ENCODE measurements at places on chromosomes 12 and 14.

GRCh38 chr12:105485321-105485910 lies 154.9 kb downstream of the C12orf75 start:
- ATAC-seq, result peak; percentile 78

GRCh38 chr14:81385886-81386285 lies 14.2 kb downstream of the STON2 start:
- no peak for ATAC-seq

GRCh38 chr14:48690349-48690748 lies 895.8 kb downstream of the RPS29 start:
- no peak for ATAC-seq

DNA sequence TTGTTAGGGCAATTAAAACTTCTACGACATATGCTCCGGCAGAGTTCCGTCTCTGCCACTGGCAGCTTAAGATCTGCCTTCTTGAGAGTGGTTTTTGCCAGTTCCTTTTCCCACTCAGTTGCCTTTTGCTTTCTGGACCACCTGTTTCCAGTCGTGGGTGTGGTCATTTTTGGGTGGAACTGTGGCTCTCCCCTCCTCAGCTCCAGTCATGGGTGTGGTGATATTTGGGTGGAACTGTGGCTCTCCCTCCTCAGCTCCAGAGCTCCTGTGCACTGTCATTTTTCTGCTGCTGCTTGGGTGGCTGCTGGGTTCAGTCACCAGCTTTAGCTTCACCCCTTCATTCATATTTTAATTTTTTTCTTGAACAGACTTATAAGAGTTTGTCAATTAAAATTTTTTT lies 25.3 kb downstream of the WDR20 start:
- no peak for ATAC-seq

- ATAC-seq, result no peak
Measured at GRCh38 chr12:132642846-132643835, 24.6 kb downstream of the P2RX2 start.

- no peak for ATAC-seq
Measured at GRCh38 chr14:59247801-59248584, 59.5 kb downstream of the DAAM1 start.

GRCh38 chr12:6935371-6936193 lies 7.8 kb downstream of the ATN1 start:
- no peak for ATAC-seq

GRCh38 chr14:45290547-45290946 lies 37.5 kb upstream of the MIS18BP1 start:
- ATAC-seq, result no peak

GRCh38 chr12:50923361-50924130 lies 28.8 kb upstream of the HIGD1C start:
- no peak for ATAC-seq

DNA sequence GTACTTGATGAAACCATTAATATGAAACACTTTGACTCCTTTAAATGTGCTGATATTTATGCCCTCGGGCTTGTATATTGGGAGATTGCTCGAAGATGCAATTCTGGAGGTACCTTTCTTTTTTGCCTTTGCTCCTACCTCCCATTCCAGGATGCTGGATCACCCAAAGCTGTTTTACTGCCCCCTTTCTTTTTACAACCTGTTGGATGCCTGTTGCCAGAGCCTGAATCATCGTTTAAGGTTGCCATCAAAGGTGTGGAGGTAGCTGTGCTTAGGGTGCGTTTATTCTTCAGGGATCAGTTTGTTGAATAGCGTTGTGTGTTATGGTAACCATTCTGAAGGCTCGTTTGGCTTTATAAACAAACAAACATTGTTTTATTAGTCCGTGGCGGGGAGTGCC lies 19.9 kb upstream of the TAMALIN start:
- ATAC-seq, result no peak

GRCh38 chr14:55126932-55127459 lies 2.1 kb upstream of the LGALS3 start:
- no peak for ATAC-seq

DNA sequence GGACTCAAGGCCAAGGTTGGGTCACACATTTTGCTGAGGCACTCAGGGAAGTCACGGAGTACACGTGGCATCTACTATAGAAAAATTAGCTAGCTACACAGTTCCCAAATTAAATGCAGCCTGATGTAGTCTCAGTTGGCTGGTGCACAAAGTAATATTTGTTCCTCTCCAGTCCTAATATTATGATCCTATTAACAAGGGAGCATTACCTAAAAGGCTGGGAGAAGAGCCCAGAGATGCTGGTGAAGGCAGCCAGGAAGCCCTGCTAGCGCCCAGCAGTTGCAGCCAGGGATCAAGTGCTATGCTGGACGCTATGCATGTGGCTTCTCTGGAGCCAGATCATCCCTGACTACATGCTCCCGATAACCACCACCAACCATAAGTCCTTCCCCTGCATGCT lies 88.0 kb upstream of the GSC start:
- ATAC-seq, result no peak

DNA sequence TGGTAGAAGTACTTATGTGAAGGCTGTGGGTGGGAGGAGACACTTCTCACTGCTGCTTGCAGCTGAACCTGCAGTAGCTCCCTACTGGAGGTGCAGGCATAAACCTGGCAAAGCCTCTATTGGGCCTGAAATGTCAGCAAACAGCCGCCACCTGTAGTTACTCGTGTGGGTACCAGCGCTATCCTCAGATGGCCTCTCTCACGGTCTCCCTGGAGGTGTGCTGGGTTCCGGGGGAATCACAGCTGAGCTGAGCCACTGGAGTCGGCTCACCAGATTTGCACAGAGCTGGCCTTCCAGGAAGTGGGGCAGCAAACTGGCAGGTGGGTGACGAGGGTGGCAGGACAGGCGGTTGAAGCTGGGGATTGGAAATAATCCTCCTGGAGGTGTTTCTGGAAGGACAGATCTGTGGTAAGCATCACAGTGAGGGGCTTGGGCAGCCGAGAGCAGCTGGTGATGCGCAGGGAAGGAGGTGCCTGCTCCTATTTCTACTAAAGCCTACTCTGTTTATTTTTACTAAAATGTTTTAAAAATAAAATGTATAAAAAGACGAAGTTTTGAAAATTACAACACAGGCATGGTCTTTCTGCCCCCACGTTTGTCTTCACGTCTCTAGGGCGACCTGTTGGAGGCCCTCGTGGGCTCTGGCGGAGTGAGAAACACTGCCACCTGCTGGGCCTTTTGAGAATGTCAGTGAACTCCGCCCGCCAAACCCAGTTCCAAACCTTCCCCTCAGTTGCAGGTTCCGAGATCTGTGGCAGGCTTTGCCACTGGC lies 67.8 kb upstream of the PLEKHG3 start:
- peak; percentile 88 for ATAC-seq

GRCh38 chr12:113184098-113184899 lies 979 bp downstream of the DDX54 start:
- peak; percentile 64 for ATAC-seq

DNA sequence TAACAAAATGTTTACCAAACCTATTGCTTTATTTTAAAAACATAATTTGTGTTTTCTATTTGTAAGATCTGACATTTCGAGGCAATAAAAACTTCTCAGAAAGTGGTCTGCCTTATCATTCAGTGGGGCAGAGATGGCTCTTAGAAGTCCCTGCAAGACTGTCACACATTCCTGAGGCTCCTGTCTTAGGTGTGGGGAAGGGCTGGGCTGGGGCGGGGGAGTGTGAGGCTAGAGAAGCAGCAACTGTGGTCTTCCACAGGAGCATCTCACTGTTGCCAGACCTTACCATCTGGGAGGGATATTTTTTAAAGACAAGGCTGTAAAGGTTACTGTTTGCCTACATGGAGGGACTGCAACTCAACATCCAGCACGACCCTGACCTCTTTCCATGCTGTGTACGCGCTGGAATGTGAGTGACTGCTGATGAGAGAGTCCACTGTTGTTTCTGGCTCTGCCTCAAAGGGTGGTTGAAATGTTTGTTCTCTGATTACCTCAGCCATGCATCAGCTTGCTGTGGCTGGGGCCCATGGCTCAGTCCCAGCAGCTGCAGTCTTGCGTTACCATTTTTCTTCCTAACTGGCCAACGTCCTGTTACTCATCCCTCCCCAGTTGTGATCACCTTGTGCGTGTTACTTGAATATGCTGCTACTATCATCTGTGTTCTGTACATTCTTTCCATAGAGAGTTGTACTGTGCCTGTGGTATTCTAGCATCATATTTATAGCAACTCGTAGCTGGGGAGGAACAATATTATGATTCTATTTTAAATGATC lies 12.4 kb downstream of the ERG28 start:
- ATAC-seq, result peak; percentile 71

GRCh38 chr12:105721051-105721825 lies 390.7 kb downstream of the C12orf75 start:
- no peak for ATAC-seq

GRCh38 chr14:85811340-85811739 lies 281.4 kb downstream of the FLRT2 start:
- ATAC-seq, result no peak

DNA sequence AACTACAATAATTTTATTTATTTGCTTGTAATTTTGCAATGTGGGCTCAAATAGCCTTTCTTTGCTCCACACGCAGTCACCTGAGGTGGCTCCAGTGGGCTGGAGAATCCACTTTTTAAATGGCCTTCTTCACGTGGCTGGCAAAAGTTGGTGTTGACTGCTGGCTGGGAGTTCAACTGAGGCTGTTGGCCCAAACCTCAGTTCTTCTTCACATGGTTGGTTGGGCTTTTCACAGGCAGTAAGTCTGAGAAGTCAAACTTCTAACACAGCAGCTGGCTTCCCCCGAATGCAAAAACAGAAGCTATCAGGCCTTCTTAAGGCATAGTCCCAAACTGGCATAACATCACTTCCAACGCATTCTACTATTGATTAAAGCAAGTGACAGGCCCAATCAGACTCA lies 2.1 kb upstream of the OXA1L start:
- no peak for ATAC-seq

DNA sequence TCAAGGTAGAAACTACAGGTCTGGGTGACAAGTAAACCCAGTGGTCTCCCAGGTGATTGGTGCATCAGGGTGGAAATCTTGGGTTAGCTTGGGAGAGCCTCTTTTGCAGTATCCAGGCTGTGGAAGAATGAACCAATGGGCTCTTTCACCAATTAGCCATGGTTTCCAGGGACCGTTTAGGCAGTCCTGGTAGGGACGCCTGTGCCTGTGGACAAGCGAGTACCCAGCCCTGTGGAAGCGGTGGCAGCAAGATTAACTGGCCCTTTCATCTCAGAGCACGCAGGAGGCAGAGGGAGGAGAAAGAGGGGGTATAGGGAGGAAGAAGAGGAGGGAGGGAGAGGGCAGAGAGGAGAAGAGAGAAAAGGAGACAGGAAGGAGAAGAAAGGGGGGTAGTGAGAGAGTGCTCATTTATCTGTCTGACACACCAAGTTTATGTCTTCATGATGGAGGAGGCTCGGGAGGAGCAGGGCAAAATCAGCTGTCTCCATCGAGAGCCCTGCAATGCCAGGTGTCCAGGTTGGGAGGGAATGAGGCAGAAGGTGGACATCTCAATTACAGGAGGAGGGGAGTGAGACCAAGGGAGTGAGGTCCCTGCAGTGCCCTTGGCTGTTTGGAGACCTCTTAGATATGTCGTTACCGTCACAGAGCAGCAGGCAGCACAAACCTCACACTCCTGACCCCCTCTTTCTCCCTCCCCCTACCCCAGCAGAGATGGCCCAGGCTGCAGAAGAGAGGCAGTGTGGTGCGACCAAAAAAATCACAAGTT lies 4.6 kb upstream of the ZDHHC22 start:
- no peak for ATAC-seq

- ATAC-seq, result no peak
Measured at GRCh38 chr14:74904635-74905503, 18.2 kb downstream of the RPS6KL1 start.

- ATAC-seq, result peak; percentile 40
Measured at GRCh38 chr14:92513966-92514843, 624 bp downstream of the RIN3 start.

DNA sequence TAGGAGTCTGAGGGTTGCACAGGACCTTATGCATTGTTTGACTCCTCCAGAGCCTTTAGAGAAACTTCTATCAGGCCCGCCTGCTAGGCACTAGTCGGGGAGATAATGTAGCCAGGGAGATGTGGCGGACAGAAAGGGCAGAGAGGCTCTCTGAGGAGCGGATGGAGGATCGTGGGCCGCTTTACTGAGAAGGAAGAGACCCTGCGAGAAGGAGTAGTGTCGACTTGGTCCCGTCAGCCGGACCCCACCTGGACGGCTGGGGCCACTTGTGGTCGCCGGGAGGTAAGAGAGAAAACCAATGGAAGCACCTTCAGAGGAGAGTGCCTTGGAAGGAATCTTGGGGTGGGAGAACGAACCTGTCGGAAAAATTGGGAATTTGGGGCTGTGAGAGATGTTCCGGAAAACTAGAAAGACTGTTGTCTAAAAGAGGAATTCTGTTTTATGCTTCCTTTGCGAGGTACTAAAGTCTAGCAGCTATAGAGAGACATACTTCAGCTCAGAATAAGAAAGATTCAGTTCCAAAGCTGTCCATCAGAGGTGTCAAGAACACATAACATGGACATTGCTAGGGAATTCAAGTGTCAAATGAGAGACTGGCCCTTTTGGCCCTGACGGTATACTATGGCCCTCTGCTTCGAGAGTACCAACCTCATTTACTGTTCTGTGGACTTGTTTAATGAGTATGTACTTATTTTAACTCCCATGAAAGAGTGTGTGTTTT lies 660 bp upstream of the MCRS1 start:
- ATAC-seq, result no peak

- no peak for ATAC-seq
Measured at GRCh38 chr14:54909817-54910558, 7.4 kb upstream of the GCH1 start.

DNA sequence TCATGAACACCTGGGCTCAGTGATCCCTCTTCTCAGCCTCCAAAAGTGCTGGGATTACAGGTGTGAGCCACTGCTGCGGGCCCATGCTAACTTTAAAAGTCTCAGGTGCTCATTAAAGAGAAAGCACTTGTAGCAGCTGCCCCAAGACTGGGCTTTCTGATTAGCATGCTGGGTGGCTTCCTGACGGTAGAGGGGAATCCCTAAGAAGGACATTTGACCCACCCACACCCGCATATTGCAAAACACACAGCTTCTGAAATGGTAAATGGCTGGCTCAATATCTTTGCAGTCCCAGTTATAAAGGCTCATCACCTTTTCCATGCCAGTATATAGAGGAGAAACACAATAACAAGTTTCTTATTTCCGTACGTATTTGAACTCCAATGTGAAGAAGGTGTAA lies 19.3 kb upstream of the BICD1 start:
- ATAC-seq, result no peak

DNA sequence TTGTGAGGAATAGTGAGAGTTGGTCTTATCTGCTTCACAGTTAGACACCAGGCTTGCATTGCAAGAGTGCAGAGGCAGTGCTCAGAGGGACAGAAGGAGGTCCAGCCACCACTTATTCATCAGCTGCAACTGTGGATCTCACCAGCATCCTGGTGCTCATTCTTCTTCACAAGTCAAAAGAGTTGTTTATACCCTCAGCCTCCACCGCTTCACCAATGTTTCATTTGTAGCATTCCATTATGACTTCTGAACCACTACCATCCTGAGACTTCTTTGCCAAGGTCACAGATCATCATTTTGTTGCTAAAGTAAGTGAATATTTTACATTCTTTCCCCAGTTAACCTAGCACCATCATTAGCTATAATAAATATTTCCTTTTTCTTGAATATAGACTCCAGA lies 230.5 kb upstream of the KITLG start:
- ATAC-seq, result no peak

GRCh38 chr12:105316931-105317852 lies 13.3 kb upstream of the C12orf75 start:
- ATAC-seq, result no peak

Measured in gastroesophageal sphincter (tissue), 4 donors.